Cerebellum (tissue), 4 donors: ENCODE measurements at places on chromosomes 2 and 18. TPM values are rescaled to one million over a fixed set of nuclear protein-coding genes. Genes with fewer than 3 reads are reported as not detected.

GCA gene
- 18.9 TPM for total RNA-seq

SOWAHC gene
- 20.6 TPM for total RNA-seq

ADAM23 gene
- 29.3 TPM for total RNA-seq

GRCh38 chr2:37625796-37626571 lies 45.5 kb downstream of the CDC42EP3 start:
- no peak for DNase-seq

DNA sequence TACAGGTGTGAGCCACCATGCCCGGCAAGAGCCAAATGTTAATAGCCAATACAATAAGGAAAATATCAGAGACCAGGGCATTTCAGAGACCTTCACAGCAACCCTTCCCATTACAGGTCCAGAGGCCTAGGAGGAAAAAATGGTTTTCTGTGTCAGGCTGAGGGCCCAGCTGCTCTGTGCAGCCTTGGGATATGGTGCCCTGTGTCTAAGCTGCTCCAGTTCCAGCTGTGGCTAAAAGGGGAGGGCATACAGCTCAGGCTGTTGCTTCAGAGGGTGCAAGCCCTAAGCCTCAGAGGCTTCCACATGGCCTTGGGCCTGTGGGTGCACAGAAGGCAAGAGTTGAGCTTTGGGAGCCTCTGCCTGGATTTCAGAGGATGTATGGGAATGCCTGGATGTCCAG lies 20.1 kb upstream of the CCDC195 start:
- no peak for DNase-seq

GRCh38 chr2:234146087-234146826 lies 95.8 kb downstream of the SPP2 start:
- no peak for DNase-seq
